NT2/D1 (cell line): ENCODE measurements at places on chromosomes 4 and X.

- DNase-seq: no peak
These were observed 130.1 kb downstream of the CEP135 start for GRCh38 chr4:56078866-56079265.

DNA sequence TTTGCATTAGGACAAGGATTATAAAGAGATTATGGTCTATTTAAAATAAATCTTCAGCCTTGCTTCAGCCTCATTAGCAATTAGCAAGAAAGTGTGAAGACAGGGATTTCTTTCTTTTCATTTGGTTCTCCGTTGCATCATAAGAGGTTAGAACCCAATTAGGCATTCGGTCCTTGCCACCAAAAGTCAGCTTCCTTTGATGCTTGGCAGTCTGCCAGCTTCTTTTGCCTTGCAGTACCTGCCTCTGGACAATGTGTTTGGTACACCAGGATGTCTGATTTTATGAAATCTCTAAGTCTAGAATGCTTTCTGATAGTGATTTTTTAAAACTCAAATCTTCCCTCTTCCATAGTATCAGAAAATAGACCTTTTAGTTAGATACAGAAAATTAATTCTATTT is 12.4 kb downstream of the SMIM20 start:
- no peak for DNase-seq

- no peak for DNase-seq
These were observed 205.0 kb upstream of the PDE5A start for GRCh38 chr4:119833611-119834010.

GRCh38 chr4:38310446-38311043 is 350.3 kb downstream of the PTTG2 start:
- no peak for DNase-seq

GRCh38 chrX:119121341-119121740 is 6.3 kb downstream of the KIAA1210 start:
- DNase-seq: no peak

- DNase-seq: no peak
These were observed 359.6 kb downstream of the IL1RAPL1 start for GRCh38 chrX:28946846-28947245.

- DNase-seq: no peak
These were observed 126.6 kb downstream of the FHDC1 start for GRCh38 chr4:153062652-153063168.

GRCh38 chrX:50707955-50708699 is 105.9 kb downstream of the SHROOM4 start:
- no peak for DNase-seq

DNA sequence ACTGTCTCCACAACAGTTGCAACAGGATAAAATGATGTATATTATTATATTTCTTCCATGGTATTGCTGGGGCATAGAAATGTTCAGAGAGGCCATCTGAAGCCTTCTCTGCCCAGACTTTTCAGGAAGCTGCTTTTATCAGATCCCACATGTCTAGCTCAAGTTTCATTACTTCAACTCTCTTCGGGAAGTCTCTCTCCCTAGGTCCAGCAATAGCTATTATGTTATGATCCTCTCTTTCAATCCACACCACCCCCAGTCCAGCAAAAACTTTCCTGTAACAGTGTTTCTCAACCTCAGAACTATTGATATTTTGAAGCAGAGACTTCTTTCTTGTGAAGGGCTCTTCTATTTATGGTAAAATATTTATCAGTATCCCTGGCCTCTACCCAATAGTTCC is 44.9 kb downstream of the CXCL1 start:
- no peak for DNase-seq
